ENCODE measurements at places on chromosomes 7 and 10.

DNA sequence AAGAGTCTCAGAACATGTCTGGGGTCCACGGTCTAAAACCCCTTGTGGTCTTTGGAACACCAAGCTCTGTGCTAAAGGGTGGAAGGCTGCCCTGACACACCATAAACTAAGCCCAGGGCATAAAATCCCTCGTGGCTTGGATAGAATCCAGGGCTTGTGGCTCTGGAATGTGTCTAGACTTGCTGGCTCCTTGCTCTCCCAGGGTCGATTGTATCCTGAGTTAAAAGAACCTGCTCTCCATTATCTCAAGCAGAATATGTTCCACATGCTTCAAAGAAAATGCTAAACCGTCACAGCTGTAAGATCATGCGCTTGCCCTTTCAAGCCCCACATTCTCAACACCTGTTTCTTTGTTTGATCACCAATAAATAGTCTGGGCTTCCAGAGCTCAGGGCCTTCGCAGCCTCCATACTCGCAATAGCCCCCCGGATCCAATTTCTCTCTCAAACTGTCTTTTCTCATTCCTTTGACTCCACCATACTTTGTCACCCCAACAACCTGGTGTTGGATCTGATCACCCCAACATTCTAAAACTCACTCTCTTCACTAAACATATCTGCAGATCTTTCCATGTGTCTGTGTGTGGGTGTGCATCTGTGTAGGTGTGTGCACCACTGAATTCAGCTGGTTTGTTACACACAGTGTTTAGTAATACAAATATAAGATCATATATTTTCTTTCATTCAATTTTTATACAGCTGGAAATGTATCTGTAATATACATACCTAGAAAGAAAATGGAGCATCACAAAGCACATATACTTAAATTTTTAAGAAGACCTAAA, 238.5 kb downstream of the ZMYND11 start:
- no peak for DNase-seq

GRCh38 chr7:105399043-105399725, 10.5 kb upstream of the SRPK2 start:
- DNase-seq = no peak

DNA sequence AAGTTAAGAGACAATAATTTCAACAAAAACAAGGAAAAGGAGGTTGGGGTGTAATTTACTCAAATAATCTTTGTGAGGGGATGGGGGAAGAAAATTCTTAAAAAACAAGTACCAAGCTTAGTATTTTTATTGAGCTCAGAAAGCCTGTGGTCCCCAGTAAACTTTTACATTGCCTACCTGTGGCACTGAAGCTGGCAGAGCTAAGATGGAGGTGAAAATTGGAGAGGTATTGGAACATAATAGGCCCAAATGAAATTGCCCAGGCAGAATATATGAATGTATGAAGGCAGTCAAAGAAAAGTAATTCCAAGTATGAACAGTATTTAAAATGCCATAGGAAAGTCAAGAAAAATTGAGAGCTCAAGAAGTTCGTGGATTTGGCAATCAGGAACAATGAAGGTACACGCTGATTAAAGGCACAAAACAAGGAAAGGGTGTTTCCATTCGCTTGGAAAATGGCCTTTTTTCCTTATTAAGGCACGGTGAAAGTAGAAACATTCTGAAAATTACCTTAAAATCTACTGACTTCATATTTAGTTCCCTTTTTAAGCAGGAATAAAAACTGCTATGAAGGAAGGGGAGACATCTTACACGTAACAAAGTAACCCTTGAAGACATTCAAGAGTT, 3.4 kb upstream of the KMT2E start:
- DNase-seq = no peak

DNA sequence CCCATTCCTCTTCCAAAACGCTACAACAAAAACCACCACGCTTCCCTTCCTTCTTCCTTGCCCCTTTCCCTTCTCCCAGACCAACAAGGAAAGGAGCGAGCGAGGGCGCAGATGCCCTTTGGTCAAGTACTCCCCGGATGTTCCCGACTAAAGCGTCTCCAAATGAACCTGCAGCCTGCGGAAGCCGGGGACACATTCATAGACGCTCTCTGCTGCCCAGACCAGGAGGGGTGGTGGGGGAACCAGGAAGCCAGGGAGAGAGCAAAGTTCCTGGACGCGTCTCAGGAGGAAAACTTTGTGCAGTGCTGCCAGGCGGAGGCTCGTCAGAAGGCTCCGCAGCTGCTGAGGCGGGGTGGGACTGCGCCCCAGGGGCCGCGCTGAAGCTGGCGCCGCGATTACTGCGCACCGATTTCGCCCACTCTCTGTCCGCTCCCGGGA, 754 bp downstream of the SEMA3D start:
- DNase-seq = no peak

DNA sequence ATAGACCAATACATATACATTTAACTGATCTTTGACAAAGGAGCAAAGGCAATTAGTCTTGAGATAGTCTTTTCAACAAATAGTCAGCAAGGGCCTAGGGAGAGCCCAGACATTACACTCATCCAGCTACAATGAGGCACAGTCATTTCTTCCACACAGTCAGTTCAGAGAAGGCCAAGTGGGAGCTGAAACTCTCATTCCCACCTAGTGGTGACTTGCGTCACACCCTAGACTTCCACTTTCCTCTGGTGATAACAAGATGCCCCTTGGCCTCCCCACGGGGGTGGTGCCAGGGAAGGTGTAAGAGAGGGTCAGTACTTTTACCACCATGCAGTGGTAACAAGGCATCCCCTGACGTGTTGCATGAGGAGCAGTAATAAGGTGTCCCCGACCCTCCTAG, 8.0 kb downstream of the FRMPD2 start:
- no peak for DNase-seq

GRCh38 chr10:112295853-112296830, 12.9 kb downstream of the TECTB start:
- no peak for DNase-seq

GRCh38 chr10:100014071-100014762, 4.5 kb upstream of the DNMBP start:
- DNase-seq = peak; percentile 81

GRCh38 chr7:111012799-111013675, 77.9 kb upstream of the LRRN3 start:
- DNase-seq = peak; percentile 28

DNA sequence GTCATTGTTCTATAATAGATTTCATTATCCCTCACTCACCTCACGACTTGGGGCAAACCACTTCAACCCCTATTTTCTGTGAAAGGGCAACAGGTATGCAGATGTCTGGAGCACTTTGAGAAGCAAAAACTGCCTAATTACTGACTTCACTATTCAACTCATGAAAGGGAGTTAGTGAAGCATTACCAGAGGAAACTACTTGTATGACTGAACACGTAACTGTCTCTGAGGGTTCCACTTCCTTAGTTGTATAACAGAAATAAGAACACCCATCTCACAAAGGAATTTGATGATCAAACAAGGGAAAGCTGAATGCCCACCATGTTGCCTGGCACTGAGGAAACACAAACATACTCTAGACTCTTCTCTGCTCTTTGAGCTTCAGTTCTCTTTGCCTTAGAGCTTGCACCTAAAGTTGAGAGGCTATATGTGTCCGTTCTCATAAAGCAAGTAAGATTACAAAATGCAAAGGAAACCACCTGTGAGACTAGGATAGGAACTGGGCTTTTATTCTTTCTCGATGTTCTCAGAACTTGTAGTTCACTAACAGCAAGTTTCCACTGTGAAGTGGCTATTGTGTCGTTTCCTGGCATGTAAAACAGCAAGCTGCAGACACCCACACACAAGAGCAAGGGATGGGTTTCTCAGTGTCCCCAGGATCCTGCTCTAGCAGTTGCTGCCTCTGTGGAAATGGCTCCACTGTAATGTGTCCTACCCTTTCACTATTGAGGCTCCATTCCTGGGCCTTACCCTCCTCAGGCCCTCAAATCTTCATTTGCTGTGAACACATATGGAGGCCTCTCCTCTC, 2.6 kb downstream of the TMEM243 start:
- DNase-seq = peak; percentile 75

DNA sequence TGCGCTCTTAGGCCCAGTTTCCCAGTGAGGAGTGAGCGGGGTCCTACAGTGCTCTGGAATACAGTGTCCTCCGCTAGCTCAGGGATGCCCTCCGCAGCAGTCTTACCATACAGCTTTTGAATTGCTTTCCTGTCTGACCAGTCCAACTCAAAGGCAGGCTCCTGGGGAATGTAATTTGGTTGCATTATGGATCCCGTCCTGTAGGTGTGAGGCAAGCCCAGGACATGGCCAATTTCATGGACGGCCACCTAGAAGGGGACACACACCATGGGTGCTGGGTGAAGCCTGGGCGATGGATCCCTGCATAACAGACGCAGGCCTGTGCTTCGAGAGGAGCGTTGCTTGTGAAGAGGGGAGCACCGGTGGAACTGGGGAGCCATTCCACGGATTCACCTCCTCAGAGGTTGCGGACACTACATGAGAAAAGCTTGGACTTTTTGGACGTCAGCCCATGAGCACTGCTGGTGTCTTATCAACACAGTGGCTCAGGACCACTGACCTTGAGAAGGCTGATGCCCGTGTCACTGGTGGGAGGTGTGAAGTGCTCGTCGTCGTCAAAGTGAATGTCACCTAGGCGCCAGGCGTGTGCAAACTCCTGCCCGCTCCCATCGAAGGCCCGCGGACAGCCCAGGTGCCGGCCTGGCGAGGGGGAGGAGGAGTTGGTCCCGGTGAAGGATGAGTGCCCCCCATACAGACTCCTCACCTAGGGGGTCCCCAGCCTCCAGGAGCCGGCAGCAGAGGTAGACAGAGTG, 3.3 kb downstream of the MMP21 start:
- no peak for DNase-seq

GRCh38 chr7:113410796-113411195, 292.4 kb upstream of the SMIM30 start:
- DNase-seq = no peak

GRCh38 chr10:13765641-13766341, 179.0 kb downstream of the PRPF18 start:
- no peak for DNase-seq

GRCh38 chr10:17176091-17176490, 25.4 kb downstream of the TRDMT1 start:
- no peak for DNase-seq

- DNase-seq = no peak
These were observed 91.3 kb downstream of the AVL9 start for GRCh38 chr7:32586291-32587221.

- DNase-seq = no peak
These were observed 109.6 kb downstream of the KIAA1217 start for GRCh38 chr10:24318517-24318916.

GRCh38 chr10:63664341-63664885, 143.2 kb downstream of the REEP3 start:
- no peak for DNase-seq
